ENCODE measurements at places on chromosomes 6 and 20.

DNA sequence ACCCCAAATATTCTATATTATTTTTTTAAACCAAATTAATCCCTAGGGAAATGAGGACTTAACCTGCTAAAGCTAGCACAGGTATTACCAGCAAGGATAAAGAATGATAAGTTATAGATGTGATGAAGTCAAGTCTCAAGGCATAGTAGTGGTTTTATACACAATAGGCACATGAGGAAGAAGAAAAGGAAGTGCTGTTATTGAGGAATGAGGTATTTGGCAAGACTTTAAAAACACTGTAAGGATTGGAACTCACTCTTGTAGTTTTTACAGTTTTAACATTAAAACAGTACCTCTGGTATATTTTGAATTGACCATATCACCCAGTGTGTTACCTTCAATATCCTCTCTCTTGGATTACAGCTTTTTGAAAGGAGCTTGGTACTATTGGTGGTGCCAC, 54.6 kb downstream of the PHF3 start:
- no peak for DNase-seq

DNA sequence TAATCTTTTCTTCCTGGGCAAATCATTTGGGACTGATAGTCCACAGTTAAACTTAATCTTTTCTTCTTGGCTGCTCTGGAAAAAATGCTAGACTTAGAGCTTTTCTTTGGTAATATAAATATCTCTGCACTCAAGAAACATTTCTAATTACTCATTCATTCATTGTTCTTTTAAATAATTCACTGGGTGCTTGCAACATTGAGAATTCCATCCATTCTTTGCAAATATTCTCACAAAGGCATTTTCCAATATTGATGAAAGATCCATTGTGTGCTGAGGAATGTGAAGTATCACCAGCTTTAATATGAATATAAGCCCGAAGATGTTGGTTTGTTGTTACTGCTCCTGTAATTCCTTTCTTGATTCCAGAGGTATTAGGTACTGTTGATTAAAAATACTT, 38.4 kb downstream of the AKAP7 start:
- DNase-seq: peak; percentile 12

DNA sequence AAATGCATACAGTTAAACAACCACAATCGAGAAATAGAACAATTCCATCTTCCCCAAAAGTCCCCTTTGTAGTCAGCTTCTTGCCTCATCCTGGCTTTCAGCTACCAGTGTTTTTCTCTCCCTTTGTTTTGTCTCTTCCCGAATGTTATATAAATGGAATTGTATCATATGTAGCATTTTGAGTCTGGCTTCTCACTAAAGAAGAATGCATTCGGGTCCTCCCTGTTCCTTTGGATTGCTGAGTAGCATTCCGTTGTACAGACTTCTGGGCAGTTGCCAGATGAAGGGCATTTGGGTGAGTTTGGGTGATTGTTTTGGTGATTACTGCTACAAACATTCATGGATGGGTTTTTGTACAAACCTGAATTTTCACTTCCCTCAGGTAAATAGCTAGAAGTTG, 27.8 kb downstream of the PRPH2 start:
- peak; percentile 51 for DNase-seq

GRCh38 chr6:83767033-83767432, 58.1 kb upstream of the SNAP91 start:
- no peak for DNase-seq

DNA sequence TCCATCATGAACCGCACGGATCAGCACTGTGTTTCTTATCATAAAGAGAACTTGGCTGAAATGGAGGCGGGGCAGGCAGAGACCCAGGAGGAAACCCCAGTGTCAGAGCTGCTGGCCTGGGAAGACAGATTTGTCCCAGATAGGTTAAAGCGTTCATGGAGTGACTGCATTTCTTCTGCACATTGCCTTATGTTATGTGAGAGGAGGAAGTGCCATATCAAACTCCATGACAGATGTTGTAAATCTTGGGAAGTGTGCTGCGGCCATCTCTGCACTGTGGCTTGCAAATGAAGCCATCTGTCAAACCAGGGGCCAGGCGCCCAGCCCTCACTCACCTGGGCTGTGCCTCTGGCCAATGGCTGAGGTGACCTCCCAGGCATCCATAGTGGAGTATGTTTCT, 163.0 kb downstream of the SLC24A3 start:
- DNase-seq: no peak

GRCh38 chr6:96073555-96073954, 57.8 kb downstream of the FUT9 start:
- no peak for DNase-seq

Data from ELR (cell line).